ENCODE measurements at places on chromosomes 4 and X.

DNA sequence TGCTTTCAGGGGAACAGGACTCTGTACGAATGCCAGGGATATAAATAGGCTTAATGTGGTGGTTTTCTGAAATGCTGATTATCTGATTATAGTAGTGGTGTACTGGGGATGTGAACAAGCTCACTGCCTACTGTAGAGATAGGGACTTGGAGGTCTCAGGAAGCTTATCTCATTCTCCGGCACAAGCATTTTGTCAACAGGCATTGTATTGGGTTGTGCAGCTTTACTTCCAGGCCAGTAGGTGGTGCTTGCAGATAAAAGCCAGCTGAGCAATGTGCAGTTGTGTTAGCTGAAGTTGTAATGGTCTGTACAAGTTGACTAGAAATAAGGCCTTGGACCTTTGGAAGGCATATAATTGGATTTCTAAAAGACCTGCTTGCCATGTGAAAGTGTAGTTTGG is 49.5 kb upstream of the TMLHE start:
- DNase-seq: no peak

GRCh38 chrX:39907964-39908661 is 189.6 kb downstream of the BCOR start:
- no peak for DNase-seq

DNA sequence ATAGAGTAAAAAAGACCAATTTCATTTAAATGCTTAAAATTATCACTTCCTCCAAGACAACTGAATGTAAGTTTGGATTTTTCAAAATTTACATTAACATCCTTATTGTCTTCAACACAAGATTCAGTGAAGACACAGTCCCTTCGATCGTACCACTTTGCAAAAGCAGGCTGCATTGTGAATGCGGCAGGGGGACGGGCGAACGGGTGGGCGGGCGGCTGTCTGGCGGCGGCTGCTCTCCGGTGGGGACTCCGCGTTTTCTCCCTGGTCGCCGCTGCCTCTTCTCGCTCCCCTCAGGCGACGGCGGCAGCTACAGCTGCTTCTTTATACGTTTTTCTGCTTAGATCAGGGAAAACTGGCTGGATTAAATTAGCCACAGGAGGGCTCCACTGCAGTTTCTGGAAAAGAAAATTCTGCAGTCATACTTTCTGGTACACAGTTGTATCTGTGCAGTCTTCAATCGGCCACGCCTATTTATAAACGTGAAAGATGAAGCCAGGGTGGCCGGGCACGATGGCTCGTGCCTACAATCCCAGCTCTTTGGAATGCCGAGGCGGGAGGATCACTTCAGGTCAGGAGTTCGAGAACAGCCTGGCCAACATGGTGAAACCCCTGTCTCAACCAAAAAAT is 33.9 kb upstream of the HPF1 start:
- DNase-seq: peak; percentile 25

GRCh38 chrX:13144927-13145655 is 100.7 kb upstream of the FAM9C start:
- DNase-seq: no peak

DNA sequence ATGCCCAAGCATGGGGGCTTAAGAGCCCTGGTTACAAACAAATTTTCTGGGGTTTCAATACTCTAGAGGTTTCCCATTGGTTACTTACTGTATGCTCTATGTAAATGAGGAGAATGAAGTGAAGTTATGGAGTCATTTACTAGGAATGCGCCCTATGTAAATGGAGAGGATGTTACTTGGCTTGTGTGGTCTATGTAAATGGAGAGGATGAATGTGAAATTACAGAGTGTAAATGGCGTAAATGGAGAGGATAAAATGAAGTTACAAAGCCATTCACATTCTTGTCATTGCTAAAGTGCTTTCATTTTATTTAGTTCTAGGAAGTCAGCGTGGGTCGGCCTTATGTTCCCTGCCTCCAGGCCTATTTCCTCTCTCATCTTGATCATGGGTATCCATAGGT is 810.5 kb upstream of the ADGRL3 start:
- no peak for DNase-seq

DNA sequence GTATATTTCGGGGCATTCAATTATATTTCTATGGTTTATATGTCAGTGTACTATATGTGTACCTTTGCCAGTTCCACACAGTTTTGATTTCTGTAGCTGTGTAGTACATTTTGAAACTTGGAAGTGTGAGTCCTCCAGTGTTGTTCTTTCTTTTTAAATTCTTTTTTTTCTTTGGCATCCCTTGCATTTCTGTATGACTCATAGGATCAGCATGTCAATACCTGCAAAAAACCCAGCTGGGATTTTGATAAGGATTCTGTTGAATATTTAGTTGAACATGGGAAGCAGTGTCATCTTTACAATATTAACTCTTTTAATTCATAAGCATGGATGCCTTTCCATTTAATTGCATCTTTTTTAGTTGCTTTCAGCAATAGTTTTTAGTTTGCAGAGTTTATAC is 100.0 kb downstream of the SH3BGRL start:
- no peak for DNase-seq

GRCh38 chr4:154677923-154678322 is 65.5 kb upstream of the FGG start:
- no peak for DNase-seq

DNA sequence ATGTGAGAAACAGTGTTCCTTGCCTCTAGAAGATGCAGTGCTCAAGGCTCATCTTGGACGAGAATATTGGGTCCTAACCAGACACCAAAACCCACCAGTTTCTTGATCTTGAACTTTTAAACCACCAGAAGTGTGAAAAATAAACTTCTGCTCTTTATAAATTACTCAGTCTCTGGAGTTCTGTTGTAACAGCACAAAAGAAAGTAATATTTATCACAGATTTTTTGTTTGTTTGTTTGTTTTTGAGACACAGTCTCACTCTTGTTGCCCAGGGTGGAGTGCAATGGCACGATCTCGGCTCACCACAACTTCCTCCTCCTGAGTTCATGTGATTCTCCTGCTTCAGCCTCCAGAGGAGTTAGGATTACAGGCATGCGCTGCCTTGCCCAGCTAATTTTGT is 371.1 kb upstream of the NDST4 start:
- DNase-seq: no peak

GRCh38 chr4:36233567-36234266 is 10.6 kb downstream of the ARAP2 start:
- no peak for DNase-seq

DNA sequence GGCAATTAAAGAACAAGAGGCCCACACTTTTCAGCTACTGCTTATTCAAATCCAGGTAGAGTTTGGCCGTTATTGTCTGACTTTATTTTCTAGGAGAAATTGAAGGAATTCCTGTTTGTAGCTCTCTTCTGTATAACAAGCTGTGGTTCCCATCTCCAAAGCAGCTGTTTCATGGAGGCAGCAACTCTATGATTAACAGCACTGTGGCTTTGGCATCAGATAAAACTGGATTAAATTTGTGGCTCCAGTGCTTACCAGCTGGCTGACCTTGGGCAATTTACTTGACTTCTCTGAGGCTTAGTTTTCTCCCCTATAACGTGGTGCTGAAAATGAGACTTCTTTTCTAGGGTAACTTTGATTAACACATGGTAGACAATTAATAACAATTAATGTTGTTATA is 28.1 kb downstream of the SLC30A9 start:
- no peak for DNase-seq

GRCh38 chr4:139229534-139230039 is 50.4 kb downstream of the MGARP start:
- DNase-seq: peak; percentile 42

GRCh38 chr4:14049946-14050345 is 422.4 kb upstream of the BOD1L1 start:
- DNase-seq: no peak

DNA sequence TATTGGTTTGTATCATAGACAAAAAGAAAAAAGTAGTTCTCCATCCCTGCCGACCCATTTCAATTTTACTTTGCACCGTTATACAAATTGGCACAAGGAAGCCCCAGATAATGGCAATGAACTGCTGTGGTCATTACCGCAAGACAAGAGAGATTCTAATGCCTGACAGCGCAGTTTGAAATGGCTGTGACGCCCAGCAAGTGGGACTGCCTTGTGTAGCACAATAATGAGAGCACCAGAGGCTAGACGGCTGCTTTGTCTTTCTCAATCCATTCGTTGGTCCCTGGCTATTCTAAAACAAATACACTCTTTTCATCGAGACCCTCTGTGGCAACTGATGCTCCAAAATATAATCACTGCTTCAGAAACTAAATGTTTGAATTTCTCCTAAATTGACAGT is 192.4 kb upstream of the NEIL3 start:
- no peak for DNase-seq

DNA sequence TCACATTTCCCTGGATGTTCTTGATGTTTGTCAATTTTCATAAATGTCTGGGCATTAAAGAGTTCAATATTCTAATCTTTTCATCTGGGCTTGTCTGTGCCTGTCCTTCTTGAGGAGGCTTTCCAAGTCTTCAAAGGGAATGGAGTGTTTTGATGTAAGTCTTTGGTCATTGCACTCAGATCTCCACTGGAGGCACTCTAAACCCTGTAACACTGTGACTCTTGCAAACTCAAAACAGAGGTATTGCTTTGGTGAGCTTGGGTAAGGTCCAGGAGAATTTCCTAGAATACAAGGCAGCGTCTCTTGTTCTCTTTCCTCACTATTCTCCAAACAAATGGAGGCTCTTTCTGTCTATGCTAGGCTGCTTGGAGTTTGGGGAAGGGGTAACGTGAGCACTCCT is 1118.1 kb upstream of the PABPC4L start:
- no peak for DNase-seq

GRCh38 chr4:164224871-164225270 is 529.1 kb upstream of the SMIM31 start:
- DNase-seq: no peak

DNA sequence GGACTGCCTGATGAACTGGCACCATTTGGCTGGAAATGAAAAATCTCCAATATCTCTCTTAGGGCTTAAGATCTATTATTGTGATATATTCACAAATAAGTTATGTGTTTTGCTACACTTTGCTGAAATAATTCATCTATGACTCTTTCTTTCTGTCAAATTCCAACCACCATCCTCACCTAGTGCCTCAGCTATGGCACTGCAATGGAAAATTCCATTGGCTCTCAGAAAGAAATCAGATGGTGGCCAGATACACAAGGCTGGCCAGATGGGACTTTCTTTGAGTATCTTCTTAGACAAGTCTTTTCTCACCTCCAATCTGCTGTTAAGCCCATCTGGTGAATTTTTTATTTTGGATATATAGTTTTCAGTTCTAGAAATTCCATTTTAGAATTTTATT is 28.0 kb downstream of the NAT8L start:
- no peak for DNase-seq

DNA sequence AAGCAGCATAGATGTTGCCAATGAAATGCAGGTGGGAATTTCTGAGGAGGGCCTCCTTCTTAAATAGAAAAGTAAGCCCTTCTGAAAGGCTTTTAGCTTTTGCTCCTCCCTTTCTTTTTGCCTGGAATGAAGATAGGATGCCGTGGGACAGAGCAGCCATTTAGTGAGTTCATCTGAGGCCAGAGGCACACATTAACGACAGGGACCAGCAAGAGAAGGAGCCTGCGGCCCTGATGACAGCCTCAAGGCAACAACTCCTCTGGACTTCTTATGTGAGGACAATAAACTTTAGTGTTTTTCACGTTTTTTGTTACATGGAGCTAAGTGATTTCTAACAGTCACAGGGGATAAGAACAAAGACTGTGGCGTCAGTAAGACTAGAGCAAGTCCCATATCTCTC is 1.1 kb upstream of the BDH2 start:
- DNase-seq: no peak

DNA sequence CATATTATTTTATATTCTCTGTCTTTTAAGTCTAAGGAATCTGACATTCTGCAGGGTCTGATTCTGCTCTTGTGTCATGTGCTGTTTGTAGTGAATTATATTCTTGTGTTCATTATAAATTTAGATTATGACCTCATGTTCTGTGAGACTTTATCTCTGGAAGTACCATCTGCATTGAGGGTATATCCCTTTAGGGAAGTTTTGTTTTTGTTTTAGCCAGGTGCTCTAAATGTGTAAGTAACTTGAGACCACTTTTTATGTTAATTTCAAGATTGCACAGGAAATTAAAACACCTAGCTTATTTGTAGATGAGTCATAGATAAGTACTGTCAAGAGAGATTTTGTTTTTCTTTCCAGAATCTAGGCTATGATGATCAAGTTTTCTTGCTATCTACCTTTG is 35.0 kb upstream of the DKK2 start:
- no peak for DNase-seq

- DNase-seq: no peak
These were observed 17.6 kb downstream of the FRAS1 start for GRCh38 chr4:78074759-78075158.

- no peak for DNase-seq
These were observed 310.9 kb downstream of the MID1IP1 start for GRCh38 chrX:39112143-39112542.

All from activated CD4-positive, alpha-beta T cell treated with anti-CD3 and anti-CD28 coated beads, Interleukin-2, Interleukin-4, amounts not matched to agents 100 ng/mL and 50 ng/mL, durations not matched to agents 16 hours and 8 hours (primary cell).